Activated CD8-positive, alpha-beta memory T cell treated with anti-CD3 and anti-CD28 coated beads for 1 hour (primary cell): ENCODE measurements at places on chromosomes 12 and 14.

DNA sequence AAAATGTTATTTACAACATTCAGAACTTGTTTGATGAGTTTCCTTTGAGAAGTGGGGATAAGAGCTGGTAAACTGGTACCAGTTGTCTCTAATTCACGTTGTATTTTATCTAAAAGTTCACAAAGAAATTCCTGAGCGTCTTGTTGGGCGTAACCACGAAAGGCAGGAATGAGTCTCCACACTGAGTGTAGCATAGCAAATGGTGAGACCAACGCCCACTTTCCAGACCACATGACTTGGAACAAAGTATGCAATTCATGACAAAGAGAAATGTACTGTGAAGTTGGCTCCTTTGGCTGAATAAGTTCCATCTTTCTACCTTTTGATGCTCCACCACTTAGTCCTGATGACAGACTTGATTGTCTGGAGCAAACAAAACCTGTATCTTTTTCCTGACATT, 18.4 kb downstream of the USP44 start:
- no peak for DNase-seq

DNA sequence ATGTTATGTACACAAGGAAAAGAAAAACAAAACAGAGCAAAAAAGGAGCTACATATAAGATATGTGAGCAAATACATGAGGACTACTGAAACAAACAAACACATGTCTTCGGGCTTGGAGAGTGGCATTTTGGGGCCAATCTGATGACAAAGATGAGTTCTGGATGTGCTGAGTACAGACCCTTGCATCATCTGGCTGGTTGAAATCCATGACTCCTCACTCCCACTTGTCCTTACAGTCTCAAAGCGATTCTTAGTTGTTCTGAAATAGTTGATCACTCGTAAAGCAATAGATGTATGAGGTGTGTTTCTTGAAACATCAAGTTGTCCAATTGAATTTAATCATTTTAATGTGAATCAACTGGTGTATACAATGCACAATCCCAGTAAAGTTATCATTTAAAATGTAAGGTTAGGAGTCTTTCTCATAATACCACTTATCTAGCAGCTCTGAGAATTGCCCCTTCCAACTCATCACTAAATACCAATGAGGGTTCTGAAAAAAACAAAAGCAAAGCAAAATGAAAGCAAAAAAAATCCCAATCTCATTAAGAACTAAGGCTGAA, 136.9 kb downstream of the ITPR2 start:
- DNase-seq, result no peak

DNA sequence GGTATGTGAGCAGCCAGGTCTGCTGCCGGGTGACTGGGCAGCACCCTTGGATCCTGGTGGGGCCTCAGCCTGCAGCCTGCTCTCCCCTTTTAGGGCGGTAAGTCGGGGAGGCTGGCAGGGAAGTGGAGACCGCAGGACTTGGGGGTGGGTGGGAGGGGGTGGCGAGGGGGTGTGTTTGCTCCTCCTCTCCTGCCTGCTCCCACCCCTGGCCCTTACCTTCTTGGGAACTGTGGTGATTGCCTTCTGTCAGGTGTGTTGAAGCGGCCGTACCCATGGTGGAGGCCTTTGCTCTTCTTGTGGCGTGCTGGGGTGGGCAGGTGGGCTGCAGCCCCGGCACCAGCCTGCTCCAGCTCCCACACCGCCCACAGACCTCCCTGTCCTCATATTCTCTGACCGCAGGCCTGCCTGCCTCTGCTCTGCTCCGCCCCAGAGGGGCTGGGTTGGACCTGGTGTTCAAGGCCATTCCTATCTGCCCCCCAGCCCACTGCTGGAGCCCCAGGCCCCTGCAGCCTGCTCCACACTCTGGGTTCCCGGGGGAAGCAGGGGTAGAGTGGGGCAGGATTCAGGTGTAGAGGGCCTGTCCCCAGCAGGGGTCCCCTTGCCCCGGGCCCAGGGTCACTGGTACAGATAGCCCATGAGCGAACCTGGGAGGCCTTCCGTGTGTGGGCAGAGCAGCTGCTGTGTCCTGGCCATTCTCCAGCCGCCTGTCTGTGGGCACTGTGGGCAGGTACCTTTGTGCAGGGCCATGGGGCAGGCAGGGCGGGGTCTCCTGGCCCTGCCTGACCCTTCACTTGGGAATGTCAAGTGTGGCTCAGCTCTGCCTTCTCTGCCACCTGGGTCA, 5.2 kb downstream of the TEDC1 start:
- no peak for DNase-seq

- DNase-seq, result no peak
These were observed 277.0 kb upstream of the GARIN6 start for GRCh38 chr12:99370421-99371138.

GRCh38 chr12:124276337-124276736, 18.6 kb upstream of the RFLNA start:
- no peak for DNase-seq

DNA sequence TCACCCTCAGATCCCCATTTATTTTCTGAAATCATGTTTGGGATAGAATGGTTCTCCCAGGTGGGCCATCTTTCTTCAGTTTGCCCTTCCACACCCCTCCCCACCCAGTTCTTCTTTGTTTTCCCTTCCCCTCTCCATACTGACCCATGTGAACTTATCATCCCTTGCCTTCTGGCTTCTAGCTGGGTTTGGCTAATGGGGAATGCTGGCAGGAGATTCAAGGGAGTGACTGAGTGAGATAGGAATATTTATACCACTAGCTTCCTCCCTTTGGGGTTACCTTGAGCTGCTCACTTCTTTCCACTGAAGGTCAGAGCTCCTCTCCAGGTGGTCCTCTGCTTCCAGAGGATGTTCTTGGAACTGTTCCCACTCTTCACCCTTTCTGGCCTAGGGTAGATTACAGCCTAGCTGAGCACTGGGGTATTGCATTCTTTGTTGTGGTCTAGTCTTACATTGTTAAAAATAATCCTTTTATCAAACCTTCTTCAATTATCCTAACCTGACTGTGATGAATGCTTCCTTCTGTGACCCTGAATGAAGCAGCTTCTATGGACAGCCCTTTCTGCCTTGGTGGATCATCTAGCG, 88.3 kb upstream of the ATP2B1 start:
- DNase-seq, result no peak
